ENCODE measurements at places on chromosomes 4 and X.

- no peak for DNase-seq
Measured at GRCh38 chr4:126790633-126791032, 842.1 kb upstream of the INTU start.

DNA sequence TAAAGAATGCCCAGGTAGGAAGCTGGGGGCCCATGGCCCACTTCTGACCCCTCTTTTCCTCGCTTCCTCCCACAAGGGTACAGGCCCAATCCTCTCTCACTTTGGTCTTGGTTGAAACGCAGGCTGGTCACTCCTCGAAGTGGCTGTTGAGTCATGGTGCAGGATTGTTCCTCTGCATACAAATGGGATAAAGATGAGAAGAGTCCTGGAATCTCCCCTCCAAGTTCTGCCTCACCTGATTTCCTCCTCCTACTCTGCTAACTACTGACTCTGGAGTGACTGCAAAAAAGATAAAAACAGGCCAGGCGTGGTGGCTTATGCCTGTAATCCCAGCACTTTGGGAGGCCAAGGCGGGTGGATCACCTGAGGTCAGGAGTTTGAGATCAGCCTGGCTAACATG, 1.7 kb downstream of the WDR45 start:
- no peak for DNase-seq

DNA sequence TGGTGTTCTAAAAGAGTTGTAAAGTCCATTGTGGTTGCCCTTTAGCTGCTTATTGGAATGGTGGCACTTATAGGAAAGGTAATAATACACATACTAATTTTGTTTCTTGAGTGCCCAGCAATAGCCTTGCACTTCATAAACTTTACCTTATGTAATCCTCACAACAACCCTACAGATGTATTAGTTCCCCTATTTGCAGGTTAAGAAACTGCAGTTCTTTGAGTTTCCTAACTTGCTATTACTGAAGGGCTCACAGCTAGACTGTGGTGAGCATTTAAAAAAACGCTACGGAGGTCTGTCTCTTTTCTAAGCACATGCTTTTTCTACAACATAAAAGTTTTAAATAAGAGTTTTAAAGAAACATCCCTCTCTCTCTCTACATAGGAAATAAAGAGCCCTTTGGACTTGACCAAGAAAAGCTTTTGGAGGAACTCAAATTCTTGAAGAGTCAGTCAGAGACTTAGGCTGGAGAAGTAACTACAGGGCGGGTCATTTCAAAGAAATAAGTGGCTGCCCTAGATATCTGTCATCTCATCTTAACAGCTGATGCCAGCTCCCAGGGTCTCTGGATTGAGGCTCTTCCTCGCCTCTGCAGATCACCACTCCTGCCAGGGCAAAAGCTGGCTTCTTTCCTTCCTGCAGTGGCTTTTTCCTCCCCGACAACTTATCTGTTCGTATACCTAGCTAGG, 42.0 kb upstream of the FBXW7 start:
- no peak for DNase-seq

GRCh38 chr4:113687067-113687718, 74.3 kb downstream of the CAMK2D start:
- DNase-seq, result no peak

DNA sequence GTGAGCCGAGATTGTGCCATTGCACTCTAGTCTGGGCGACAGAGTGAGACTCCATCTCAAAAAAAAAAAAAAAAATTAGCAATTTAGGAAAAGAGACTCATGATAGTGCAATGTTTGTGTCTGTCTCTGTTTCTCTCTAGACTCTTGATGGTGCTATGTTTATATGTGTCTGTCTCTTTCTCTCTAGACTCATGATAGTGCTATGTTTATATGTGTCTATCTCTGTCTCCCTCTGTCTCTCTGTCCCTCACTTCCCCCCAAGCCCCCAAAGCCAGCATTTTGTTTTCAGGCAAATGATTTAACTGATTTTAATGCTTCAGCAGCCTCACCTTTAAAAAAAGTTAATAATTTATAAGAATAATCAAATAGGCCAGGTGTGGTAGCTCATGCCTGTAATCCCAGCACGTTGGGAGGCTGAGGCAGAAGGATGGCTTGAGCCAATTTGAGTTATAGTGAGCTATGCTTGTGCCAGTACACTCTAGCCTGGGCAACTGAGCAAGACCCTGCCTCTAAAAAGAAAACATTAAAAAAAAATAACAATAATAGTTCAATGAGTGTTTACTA, 6.9 kb downstream of the MOB1B start:
- no peak for DNase-seq

GRCh38 chrX:31384471-31384870, 312.6 kb upstream of the FTHL17 start:
- DNase-seq, result no peak

DNA sequence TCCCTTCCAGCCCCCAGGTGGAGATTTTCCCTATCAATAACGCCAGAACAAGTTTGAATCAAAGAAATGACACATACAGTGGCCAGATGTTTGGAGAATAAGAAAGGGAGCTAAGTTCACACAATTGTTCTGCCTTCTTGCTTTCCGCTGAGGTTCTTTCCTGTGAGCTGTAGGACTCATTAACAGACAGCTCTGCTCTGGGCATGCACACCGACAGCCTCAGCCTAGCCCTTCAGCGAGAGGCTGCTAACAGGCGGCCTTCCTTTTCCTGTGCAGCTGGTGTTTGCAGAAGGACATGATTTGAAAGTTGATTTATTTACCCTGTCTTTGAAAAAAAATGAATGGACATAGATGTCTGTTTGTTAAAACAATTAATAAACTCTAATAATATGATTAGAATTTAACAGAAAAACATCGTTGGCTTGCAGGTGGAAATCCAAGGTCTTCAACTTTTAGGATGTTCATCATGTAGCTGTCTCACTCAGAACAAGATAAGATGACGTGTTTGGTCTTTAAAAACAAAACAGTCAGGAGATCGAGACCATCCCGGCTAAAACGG, 183.3 kb downstream of the KDR start:
- no peak for DNase-seq

DNA sequence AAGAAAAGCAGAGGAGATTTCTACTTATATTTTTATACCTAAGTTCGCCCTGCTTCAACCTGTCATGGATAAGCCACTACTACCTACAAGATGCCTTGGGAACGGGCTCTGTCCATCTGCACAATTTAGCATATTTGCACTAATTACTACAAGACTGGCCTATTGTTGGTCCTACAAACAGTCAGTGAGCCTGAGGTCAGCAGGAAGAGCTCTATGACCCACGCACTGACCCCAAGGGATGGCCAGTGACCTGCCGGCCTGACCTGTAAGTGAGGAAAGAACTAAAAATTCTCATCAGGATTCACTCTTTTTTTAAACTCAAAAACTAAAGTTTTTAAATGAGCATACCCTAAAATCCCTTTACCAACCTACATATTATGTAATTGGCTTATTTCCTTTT, 142.0 kb downstream of the COL25A1 start:
- DNase-seq, result no peak

- DNase-seq, result no peak
Measured at GRCh38 chrX:142096253-142096652, 108.8 kb downstream of the MAGEC2 start.

DNA sequence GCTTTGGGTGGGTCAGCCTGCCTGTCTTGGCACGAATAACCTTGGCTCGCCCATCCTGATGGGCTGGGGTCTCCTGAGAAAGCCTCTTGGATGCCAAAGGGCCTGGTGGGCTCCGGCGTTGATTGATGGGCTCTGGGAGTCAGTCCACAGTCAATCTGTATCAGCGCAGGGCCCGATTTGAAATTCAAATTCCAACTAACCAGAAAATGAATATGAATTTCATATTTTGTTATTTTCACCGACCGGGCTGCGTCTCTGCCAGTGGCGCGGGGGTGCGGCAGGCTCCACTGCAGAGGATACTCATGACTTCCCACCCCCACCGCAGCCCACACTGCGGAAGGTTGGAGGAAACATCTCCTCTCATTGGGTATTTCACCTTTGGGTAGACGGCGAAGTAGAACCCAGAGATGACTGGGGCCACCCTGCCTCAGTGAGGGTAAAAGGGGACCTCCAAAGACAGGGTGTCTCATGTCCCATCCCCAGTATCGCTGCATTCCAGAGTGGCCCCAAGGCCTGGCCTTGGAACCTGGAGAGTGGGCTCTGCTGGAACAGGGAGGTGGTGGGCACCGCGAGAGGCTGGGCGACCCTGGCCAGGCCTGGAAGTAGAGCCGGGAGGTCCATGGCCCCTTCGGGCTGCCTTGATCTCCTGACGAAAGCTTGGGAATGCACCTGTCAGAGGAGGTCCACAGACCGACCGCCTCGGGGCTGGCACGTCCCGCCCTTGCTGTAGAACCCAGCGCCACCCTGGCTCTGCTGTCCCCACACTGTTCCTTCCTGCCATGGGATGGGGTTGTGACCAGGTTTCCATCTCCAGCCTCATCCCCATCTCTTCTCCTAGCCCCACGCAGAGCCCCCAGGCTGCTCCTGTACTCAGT, 54.8 kb upstream of the SORCS2 start:
- DNase-seq, result no peak

DNA sequence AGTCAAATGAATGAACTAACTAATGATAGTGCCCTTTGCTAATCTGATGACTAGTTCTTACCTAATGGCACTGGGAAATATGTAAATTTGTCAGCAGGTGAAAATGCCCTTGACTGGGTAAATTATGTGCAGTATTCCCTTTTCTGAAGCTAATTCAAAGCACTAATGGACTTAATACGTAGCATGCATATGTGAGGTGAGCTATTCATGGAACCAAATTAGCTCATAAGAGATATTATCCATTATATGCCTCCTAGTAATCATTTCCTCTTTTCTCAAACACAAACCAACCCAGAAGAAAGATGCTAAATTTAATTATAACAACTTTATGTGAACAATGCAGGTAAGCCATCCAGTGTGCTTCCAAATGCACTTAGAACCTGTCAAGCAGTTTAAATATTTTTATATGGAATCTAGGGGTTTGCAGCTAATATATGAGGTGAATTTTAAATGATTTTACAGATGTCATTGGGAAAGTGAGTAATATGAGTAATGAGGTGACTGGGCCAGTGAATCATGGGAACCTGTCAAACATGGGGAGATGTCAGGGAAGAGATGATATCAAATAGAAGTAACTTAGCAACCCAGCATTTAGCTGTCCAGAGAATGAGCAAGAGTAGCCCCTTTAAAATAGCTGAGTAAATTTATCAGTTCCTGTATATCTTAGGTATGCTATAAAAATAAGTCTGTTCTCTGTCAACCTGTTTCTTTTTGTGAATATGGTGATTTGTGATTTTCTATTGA, 315.0 kb downstream of the AFF2 start:
- DNase-seq, result no peak

DNA sequence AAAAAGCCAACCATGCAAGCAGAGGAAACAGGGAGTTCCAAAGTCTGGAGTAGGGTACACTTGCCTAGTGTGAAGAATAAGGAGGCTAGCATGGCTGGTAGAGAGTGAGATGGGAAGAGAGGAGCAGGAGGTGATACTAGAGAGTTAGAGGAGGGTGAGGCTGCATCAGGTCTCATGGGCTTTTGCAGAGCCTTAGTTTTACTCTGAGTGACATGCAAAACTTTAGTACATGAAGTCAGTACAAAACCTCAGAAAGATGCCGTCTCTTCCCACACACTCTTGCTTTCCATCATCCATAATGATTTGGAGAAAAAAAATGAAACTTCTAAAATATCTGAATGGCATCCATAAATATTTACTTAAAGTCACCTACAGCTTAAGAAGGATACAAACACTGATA, 5.0 kb downstream of the OPRPN start:
- no peak for DNase-seq

GRCh38 chr4:87913896-87914295, 61.6 kb upstream of the SPP1 start:
- no peak for DNase-seq

DNA sequence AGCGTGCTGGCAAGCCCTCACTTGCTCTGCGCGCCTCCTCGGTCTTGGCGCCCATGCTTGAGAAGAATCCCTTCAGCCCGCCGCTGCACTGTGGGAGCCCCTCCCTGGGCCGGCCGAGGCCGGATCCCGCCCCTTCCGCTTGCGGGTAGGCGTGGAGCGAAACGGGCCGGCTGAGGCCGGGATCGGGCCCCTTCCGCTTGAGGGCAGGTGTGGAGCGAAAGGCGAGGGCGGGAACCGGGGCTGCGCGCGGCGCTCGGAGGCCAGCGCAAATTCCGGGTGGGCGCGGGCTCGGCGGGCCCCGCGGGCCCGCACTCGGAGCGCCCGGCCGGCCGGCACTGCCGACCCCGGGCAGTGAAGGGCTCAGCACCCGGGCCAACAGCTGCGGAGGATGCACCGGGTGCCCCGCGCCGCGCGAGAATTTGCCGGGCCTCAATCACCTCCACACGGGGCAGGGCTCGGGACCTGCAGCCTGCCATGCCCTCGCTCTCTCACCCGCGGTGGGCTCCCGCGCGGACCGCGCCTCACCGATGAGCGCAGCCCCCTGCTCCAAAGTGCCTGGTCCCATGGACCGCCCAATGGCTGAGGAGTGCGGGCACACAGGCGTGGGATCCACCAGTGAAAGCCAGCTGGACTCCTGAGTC, 58.1 kb upstream of the GBA3 start:
- DNase-seq, result no peak

GRCh38 chr4:144903953-144904711, 193.9 kb downstream of the ANAPC10 start:
- DNase-seq, result no peak

- no peak for DNase-seq
Measured at GRCh38 chrX:71241301-71241700, 12.6 kb downstream of the ZMYM3 start.

DNA sequence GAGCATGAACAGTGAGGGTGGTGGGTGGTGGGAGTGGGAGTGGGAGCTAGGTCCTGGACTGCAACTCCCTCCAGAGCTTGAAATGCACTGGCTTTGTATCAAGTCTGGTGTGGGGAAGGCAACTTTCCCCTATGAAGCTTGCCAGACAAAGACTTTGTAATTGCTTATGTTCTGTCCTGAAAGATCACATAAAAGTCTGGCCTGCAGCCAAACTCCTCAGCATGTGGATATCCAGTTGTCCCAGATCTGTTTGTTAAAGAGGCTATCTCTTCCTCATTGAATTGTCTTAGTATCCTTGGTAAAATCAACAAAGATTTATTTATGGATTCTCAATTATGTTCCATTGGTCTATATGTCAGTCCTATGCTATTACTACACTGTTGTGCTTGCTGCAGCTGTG, 607.9 kb downstream of the GLUD2 start:
- no peak for DNase-seq

GRCh38 chr4:105061136-105061696, 85.5 kb upstream of the TET2 start:
- no peak for DNase-seq

GRCh38 chr4:53366301-53366716, 448 bp upstream of the SCFD2 start:
- no peak for DNase-seq

- no peak for DNase-seq
Measured at GRCh38 chrX:41670112-41670511, 18.7 kb upstream of the GPR34 start.

GRCh38 chr4:35754047-35754446, 490.3 kb downstream of the ARAP2 start:
- no peak for DNase-seq

- DNase-seq, result no peak
Measured at GRCh38 chrX:150536455-150537116, 31.8 kb upstream of the MTM1 start.

- DNase-seq, result no peak
Measured at GRCh38 chrX:132146456-132146855, 18.6 kb upstream of the FRMD7 start.

- no peak for DNase-seq
Measured at GRCh38 chrX:110216027-110216426, 101.9 kb downstream of the AMMECR1 start.
